ENCODE measurements at places on chromosomes 1 and 21. TPM values are rescaled to one million over a fixed set of nuclear protein-coding genes. Genes with fewer than 3 reads are reported as not detected.

DNA sequence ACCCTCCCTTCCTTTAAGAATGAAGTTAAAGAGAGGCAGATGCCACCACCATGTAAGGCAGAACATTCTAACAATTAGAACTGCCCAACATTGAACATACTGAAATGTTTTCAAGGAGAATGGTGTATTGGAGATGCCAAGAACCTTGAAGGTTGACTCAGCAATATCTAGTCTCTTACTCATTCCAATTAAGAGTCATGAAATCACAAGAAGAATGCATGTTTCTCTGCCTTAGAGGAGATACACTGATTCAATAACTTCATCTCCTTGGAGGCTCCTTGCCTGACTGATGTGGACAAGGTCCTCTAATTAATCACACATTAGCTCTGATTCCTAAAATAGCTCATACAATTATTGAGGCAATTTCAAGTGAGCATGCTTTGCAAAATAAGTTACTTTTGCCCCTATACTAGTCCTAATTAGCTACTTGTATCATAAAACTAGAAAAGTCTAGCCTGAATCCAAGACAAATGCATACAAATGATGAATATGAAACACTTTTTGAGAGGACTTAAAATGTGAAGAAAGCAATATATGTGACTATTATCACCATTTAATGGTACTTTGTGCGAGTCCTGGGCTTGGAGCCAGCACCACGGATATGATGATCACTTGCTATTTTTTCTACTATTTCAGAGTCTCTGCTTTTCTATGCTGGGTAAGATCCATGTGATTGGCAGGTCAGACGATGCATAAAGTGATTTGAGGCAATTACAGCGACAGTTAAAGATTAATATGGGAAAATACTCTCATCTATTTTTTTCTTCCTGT, 114.5 kb downstream of the DSCAM start:
- DNase-seq, result no peak

DNA sequence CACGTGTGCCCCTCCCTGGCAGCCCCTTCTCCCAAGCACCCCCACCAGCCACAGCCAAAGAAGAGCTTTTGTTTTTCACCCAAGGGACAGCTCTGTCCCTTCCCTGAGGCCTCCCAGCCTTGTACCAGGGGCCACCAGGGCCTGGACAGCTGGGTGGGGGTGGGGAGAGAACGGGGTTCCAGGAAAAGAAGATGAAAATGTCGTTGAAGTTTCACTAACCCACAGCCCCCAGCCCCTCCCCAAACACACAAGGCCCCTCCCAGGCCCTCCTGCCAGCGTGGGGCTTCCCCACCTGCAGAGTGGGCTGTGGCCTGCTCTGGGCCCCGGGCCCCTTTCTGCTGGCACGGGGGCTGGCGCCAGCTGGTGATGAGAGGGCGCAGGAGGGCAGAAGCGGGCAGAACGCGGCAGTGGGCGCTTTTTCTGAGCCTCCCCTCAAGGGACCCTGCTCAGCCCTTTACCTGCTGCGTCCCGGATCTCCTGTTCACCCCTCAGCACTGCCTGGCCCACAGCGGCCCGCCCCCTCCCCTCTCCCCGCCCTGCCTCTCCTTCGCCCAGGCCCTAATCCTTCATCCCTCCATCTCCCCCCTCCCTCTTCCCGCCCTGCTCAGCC, 5.5 kb upstream of the ANKRD65 start:
- DNase-seq, result no peak

- DNase-seq, result no peak
Observed at GRCh38 chr1:206939841-206940587, 6.3 kb downstream of the PIGR start.

The SLC44A5 gene
- total RNA-seq, result 0.29 TPM
